ENCODE measurements at places on chromosomes 1 and 21.

- DNase-seq: no peak
Observed at GRCh38 chr1:224519874-224520273, 85.3 kb upstream of the WDR26 start.

DNA sequence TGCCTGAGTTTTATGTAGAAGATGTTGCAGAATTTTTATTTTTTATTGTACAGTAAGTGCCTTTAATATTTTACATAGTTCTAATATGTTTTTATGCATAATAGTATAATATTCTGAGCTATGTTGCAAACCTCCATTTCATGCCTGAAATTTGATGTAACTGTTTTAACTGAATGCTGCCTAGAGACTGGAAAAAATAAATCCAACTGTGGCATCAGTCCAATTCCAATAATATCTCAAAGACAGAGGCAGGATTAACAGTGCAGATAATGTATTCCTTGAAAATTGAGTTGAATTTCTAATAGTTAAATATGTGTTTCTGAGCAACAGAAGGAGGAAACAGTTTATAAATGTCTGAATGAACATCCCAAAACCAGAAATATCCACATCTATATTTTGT, 61.1 kb upstream of the KIF1B start:
- DNase-seq: no peak

GRCh38 chr1:206904423-206905142, 7.3 kb downstream of the IL24 start:
- no peak for DNase-seq

GRCh38 chr1:234214911-234215892, 158.1 kb upstream of the COA6 start:
- DNase-seq: no peak
